ENCODE measurements at places on chromosomes 12 and 14.

DNA sequence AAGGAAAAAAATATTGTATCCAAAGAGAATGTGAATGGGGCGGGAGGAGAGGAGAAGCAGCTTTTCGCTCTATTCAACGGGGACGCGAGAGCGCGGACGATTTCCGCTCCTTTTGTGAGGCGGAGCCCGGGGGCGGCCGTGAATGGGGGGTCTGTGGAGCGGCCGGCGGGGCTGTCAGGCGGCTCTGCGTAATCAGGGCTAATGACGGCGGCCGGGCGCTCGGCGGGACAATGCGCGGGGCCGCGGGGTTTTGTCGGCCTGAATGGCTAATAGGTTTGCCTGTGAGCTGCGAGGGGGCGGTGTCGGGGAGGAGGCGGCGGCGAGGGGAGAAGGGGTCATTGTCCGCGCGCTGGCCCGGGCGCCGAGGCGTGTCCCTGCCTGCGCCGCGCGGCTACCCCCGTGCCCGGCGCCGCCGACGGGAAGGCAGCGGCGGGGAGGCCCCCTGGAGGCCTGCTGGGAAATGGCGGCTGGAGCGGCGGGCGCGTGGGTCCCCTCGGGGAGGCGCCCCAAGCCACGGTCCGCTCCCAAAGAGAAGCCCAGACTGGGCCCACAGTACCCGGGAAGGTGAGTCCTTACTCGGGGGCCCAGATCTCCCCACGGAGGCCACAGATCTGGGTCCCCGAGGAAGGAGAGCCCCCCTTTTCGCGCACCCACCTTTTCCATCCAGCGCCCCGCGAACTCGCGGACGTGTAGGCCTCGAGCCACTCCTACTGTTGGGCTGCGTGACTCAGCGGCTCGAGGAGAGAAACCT is 6.0 kb downstream of the SIX6 start:
- no peak for DNase-seq

DNA sequence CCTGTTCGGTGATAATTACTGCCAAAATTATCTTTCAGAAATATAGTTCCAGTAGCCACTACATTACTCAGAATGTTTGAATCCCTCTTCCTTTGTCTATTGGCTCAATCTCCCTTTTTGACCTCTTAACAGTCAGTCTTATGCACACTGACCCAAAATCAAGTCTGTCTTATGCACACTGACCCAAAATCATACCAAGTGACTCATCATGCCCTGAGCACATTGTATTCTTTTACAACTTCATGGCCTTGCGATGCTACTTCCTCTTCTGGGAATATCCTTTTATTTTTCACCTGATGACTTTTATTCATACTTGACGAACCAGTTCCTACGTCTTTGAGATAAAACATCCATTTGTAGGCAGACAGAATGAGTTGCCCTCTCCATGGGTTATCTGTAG is 182.3 kb downstream of the NPAS3 start:
- no peak for DNase-seq

GRCh38 chr12:116759783-116760621 is 21.9 kb downstream of the RNFT2 start:
- DNase-seq = peak; percentile 13

DNA sequence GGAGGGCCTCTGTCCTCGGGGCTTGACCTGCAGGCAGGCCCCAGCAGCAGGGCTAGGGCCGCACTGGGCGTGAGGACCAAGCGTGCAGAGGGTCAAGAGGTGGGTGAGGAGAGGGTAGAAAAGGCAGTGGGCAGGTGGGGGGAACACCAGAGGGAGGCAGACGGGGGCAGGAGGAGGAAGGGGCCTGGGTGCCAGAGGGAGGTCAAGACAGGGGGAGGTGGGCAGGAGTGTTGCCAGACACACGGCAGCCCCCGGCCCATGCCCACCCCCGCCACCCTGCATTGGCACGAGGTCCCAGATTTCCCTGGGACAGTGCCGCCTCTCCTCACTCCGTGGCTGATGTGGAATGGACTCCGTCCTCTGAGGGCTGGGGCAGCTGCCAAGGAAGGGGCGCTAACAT is 8.2 kb downstream of the TMEM121 start:
- no peak for DNase-seq

DNA sequence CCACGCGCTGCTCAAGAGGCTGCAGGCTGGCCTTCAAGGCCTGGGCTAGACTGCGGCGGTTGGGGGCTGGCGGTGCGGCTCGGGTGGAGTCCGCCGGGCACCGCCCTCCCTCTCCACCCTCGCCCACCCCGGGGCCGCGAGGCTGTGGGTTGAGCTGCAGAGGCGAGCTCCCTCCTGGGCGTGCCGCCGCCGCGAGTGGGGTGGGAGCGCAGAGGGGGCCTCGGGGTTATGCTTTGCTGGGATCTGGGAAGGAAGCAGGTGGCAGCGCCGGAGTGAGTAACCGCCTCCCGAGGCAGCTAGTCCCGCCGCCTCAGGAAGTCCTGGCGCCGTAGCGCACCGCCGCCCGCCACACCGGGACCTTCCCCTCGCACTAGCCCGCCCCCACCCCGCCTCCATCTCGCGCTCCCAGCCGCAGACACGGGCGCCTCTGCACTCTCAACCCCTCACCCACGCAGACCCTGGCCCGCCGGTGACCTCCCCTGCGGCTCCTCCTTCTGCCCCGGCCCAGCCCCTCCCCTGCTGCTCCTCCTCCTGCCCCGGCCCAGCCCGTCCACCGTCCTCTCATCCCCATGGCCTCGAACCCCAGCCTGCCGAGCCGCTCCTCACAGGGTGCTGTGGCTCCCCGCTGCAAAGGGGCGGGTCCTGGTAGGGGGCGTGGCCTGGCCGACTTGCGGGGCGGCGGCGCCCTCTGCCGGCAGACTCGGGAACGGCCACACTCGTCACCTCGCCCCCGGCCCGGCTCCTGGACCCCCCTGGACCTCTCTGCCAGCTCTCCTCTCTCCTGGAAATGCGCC is 16.6 kb downstream of the TAMALIN start:
- peak; percentile 89 for DNase-seq

- DNase-seq = no peak
These were observed 107.6 kb upstream of the FUT8 start for GRCh38 chr14:65304963-65305362.

DNA sequence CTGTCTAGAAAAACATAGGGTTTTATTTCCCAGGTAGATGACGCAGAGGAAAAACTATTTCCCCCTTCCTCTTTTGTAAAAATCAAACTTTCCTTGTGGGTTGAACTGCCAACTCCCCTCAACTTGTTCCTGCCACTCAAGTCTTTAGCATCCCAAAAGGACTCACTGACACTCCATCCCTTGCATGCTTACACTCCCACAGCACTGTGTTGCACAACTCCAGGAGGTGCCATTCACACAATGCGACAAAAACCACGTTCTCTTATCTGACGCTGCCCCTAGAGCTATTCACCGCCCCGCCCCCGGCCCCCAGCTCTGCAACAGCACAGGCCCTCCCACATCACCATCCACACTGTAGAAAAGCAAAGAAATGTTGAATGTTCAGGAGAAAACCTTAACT is 16.9 kb upstream of the STON2 start:
- DNase-seq = no peak

DNA sequence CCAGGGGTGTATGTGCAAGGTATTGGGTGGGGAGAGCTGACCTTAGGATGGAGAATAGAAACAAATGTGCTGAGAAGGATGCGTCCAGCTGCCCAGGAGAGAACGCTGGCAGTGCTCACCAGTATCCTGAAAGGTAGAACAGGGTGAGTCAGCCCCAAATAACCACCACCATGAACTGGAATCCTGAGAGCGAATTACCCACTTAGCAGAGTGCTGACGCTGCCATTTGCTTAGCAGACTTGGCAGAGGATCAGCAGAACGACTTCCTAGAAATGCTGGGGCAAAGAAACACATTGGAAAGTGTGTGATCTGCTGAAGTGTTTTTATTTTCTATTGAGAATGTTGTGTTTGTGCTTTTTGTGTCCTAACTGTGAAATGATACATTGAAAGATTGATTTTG is 213.6 kb downstream of the ADGRD1 start:
- DNase-seq = no peak

GRCh38 chr14:92984082-92984788 is 61.3 kb downstream of the CHGA start:
- no peak for DNase-seq

- no peak for DNase-seq
These were observed 2.3 kb upstream of the KRT6A start for GRCh38 chr12:52495389-52495788.

DNA sequence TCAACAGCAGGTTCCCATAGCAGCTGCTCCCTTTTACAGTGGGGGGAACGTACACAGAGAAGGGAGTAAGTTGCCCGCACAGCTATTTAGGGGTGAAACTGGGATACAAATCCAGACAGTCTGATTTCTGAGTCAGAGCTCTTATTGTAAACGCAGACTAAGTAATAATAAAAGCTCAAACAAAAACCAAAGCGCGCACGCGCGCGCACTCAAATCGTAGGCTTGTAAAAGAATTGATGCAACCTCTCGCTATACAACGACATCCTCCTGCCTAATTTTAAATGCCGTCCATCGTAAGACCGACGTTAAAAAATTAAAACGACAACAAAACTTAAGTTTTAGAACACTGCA is 747 bp upstream of the DACT1 start:
- peak; percentile 32 for DNase-seq

DNA sequence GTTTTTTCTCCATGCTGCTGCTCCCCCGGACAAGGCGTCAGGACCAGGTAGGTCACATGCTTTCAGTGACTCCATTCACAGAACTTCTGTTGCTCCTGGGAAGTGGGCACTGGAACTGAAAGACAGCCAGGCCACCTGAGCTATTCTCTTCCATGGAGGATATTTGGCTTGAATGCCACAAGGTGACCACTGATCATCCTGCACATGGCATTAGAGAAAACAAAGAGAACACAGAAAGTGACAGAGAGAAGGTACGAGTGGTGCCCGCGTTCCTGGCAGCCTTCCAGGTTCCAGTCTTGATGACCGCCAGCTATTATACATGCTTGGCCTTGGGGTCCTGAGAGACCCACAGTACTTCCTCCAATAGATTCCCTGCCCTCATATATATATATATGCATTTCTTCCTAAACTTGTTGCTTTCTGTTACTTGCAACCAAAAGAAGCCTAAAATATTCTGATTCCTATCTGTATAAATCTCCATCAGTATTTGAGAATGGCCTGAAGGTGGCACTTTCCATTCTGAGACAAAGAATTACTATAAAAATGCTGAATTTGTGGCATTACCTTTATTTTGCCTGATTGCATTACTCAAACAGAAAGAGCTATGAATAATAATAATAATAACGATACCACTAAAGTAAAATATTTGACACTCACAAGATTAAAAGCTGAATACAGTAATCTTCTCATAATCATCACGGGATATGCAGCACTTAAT is 174.9 kb downstream of the FOXN3 start:
- DNase-seq = no peak

DNA sequence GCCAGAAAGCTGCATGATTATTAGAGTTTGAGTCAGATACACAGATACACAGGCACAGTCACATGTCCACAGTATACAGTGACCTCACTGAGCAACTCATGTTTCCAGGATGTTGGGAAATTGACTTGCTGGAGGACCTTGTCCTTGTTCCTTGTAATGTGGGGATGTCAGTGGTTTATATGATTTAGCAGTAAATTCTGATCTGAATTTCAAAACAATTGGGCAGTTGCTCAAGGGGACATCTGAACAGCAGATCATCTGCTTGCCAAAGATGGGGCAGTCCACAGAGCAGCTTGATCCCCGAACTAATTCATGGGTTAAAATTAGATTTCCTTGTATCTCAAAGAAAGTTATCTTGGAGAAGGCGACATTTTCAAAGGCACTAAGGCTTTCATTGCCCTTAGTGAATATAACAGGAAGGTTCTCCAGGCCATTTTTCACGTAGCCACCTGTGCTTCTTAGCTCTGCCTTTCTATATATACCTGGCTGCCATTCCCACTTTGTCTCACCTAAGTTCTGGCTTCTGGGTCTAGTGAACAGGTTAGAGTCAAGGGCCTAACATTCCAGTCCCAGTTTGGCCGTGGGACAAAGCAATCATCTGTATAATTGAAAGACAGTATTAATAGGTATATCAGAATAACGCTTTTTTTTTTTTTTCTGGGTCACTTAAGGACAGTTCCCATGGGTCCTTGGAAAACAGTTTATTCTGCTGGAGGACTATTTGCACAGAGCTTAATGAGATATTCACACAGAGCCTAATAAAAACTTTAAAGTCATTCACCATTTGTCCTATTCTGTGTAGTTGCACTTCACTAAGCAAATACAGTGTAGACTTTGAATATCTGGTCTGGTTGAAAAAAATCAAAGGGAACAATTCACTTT is 64.9 kb upstream of the STRN3 start:
- DNase-seq = no peak

- DNase-seq = no peak
These were observed 1014.3 kb upstream of the NOVA1 start for GRCh38 chr14:27612121-27612520.

- DNase-seq = no peak
These were observed 74.0 kb upstream of the PKP2 start for GRCh38 chr12:32970465-32971110.

DNA sequence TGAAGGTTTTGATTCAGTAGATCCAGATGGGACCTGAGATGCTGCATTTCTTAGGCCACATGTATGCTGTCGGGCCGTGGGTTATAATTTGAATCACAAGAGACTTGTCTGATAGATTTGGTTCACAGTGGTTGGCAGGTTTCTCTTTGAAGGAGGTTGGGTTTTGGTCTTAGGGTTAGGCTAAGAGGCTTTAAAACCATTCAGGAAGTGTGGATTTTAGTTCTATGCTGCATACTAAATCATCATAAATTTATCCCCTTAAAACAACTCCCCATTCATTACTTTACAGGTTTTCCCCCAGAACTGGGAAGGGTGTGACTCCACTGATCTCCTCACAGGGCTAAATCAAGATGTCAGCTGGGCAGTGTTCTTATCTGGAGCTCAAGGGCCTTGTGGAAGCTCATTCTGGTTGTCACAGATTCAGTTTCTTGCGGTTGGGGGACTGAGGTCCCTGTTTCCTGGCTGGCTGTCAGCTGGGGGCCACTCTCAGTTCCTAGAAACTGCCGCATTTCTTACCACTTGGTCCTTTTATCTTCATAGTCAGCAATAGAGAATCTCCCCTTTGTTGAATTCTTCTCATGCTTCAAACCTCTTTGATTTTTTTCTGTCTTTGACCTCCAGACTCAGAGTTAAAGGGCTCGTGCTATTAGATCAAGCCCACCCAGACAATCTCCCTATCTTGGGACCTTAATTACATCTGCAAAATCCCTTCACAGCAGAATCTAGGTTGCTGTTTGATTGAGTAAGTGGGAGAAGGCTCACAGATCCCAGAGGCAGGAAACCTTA is 20.6 kb upstream of the PCNX1 start:
- peak; percentile 60 for DNase-seq

DNA sequence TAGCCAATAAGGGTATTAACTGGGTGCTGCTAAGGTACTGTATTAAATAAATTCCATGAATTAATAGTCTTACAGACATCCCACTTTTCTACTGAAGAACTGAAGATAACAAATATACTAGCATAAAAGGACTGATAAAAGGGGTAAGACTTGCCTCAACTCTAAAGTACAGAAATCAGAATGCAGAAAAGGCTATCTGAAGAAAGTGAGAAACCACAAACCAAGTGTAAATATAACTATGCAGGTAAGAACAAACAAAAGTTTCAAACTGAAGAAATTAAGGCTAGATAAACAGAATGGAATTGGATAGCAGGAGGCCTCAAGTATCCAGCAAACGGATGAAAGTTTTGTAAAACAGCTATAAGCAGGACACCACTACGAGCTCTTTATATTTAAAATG is 29.5 kb downstream of the YAF2 start:
- no peak for DNase-seq

GRCh38 chr14:104158827-104159798 is 20.7 kb downstream of the KIF26A start:
- DNase-seq = no peak

GRCh38 chr12:90244232-90244631 is 535.6 kb upstream of the ATP2B1 start:
- DNase-seq = no peak

Data from CD4-positive, alpha-beta T cell (primary cell).